ENCODE measurements at places on chromosomes 3 and 15.
A peak's percentile ranks its signal among the peaks of the same experiment; 100 is the strongest.

DNA sequence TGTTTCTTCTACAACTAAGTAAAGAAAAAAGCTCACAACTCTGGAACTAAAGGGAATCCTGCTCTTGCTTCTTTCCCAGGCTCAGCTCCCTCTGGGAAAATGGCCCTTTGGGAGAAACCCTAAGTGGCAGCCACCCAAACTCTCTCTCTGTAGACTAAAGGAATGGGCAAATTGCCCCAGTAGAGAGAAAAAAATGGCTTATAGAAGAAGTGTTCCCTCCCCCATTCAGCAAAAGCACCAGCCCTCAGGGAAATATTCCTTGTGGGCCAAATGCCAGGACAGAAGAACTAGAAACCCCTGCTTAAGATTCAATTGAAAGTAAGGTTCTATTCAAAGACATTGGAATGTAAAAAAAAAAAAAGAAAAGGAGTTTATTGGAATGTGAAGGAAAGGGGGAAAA, 603.7 kb upstream of the ALCAM start:
- peak; percentile 55 for DNase-seq

GRCh38 chr3:149479621-149480325, 5.3 kb downstream of the TM4SF4 start:
- no peak for DNase-seq

GRCh38 chr3:157160658-157161424, 894 bp upstream of the CCNL1 start:
- peak; percentile 64 for DNase-seq

DNA sequence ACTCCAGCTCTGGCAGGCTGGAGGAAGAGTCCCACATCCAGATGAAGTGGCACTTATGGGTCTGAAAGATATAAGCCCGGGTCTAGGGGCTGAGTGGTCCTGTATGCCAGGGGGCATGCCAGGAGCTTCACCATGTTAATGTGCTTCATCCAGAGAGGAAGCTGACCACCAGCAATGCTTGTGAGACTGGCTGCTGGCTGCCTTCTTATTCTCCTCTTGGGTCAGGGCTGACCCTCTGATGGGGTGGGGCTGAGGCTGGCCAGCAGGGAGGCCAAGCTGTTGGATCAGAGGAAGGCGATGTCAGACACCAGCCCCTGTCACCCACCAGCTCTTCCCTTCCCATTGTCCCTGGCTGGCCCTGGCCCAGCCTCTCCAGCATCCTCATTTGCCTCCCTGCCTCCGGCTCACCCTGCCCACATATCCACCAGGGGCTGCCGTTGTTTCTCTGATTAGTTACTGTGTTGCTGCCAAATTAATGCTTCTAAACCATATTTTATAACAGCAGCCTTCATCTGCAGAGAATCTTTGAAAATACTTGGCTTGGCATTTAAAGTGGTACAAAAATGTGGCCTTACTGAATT, 20.4 kb upstream of the PSTPIP1 start:
- DNase-seq, result no peak

Data from Ammon's horn (tissue), 1 donor.